Cortex of kidney (tissue), 1 donor: ENCODE measurements at places on chromosomes 3 and 15.
A peak's percentile ranks its signal among the peaks of the same experiment; 100 is the strongest.

DNA sequence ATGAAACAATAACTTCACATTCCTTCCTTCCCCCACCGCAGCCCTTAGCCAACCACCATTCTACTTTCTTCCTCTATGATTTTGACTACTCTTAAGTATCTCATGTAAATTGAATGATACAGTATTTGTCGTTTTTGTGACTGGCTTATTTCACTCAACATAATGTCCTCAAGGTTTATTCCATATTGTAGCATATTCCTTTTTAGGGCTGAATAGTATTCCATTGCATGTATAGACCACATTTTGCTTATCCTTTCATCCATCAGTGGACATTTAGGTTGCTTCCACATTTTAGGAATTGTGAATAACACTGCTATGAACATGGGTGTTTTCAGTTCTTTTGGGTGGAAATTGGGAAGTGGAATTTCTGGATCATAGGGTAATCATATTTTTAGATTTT lies 106.1 kb downstream of the THSD4 start:
- no peak for DNase-seq

DNA sequence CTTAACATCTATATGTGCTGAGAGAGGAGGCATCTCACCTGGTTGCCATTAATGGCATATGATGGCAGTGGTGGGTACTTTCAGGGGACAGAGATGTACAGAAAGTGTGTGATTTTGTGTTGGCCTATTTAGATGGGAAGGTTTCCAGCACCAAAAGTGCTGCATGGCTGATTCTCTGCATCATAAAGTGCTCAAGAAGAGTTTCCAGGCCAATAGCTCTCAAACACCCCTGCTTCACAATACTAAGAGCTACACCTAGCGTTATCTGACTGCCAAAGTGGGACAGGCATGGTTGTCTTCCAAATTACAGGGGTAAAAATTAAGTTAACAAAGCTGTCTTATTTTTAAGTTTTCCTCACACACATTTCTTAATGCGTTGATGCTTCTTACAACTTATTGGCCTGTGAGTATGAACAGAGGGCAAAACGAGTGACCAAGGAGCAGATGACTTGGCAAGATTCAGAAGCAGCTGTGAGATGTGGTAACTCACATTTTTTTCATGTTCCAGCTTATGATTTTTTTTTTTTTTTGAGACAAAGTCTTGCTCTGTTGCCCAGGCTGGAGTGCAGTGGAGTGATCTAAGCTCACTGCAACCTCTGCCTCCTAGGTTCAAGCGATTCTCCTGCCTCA lies 41.4 kb upstream of the VEPH1 start:
- no peak for DNase-seq

DNA sequence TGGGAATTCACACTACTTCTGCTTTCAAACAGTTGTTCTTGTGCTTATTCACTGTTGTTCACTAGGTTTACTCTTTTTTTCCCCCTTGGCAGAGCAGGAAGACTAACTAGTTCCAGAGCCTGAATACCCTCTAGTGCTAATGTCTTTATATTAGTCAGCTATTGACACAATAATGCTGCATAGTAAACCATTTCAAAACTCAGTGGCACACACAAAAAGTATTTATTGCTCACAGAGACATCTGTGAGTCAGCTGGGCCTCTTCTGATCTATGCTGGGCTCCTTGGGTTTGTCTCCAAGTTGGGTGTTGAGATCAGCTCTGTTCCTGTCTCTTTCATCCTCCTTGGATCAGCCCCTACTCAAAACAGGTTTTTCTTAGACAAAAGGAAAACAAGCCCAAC lies 51.1 kb downstream of the RSRC1 start:
- no peak for DNase-seq

DNA sequence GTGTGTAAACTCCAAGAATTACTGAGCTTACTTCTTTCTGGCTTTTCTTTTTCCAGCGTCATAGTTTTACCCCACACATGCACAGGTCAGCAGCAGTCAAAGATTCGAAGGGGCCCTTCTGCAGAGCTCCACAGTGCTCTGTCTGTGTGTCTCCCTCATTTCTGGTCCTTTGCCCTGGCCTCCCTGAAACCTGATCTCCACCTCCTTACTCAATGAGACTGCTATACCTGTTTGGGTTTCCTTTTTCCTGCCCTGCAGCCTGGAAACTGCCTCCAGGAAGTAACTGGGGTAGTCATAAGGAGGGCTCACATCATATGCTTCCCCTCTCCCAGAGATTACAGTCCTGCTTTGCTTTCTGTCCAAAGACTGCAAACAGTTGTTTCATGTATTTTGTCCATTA lies 82.8 kb upstream of the TNIK start:
- no peak for DNase-seq

- no peak for DNase-seq
Observed at GRCh38 chr3:120452816-120453215, 2.0 kb upstream of the FSTL1 start.

GRCh38 chr3:183185696-183186095 lies 23.2 kb upstream of the LAMP3 start:
- no peak for DNase-seq

DNA sequence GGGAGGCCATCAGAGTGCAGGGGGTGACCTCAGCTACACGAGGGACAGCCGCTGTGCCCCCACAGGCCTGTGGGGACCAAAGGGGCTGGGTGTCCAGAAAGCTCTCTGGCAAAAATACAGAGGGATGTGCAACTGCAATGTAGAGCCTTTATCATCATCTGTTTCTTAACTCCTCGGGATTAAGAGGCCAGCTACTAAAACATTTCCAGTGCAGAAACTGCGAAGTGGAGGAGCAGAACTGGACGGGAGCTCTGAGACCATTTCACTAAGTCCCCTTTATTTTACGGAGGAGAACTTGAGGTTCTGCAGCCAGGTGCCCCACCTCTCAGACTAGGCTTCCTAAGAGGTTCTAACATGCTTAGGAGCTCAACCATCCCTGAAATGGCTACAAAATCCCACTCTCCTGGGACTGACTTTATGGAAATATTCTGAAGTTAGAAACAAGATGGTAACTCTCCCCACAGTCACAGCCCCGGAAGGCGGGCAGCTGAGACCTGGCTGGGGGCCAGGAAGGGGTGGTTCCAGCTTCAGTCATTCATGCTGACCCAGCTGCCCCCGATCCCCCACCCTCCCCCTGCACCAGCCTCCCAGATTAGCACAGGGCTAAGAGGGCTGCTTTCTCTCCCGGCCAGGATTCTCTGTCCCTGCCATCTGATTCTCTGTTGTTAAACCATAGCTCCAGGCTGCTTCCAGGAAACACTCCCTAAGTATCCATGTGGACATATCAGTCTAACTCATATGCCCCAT lies 40.3 kb downstream of the UMPS start:
- no peak for DNase-seq

DNA sequence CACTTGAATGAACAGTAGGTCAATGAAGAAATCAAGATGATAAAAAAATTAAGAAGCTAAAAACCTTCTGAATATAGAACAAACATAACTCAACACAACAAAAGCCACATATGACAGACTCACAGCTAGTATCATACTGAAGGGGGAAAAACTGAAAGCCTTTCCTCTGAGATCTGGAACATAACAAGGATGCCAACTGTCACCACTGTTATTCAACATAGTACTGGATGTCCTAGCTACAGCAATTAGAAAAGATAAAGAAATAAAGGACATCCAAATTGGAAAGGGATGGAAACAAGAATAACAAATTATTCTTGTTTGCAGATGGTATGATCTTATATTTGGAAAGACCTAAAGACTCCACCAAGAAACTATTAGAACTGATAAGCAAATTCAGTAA lies 60.8 kb downstream of the ILDR1 start:
- no peak for DNase-seq

GRCh38 chr15:62136911-62137865 lies 27.9 kb downstream of the C2CD4B start:
- no peak for DNase-seq

DNA sequence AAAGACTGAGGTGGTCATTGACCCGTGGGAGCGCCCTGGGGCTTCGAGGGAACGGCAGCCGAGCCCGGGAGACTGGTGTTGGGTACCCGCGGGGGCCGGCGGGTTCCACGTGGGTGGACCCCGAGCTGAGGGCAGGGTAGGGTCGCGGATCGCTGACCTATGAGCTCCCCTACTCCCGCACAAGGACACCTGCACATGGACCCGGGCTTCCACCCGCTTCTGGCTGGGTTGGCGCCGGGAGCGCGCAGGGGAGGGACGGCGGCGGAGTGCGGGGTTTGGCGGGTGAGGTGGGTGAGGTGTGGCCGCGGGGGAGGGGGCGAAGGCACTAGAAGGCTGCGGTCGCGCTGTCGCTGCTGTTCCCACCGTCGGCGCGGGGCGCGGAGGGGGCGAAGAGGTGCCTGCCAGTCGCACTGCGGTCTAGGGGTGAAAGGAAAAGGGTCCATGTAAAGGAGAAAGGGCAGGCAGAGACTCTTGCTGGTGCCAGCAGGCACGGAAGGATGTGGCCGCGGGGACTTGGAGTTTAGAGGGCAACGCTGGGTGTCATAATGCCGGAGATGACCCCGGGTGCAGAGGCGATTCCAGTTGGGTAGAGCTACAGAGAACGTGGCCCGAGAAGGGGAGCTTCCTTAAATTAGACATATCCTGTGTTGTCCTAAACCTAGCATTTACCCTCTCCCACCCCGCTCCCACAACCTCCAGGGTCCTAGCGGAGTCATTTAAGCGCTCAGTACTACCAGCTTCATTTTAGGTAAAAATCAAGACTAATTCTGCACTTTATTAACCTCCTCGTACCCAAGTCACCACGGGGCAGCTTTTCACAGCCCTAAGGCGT lies 245.9 kb upstream of the TOPAZ1 start:
- DNase-seq, result no peak

DNA sequence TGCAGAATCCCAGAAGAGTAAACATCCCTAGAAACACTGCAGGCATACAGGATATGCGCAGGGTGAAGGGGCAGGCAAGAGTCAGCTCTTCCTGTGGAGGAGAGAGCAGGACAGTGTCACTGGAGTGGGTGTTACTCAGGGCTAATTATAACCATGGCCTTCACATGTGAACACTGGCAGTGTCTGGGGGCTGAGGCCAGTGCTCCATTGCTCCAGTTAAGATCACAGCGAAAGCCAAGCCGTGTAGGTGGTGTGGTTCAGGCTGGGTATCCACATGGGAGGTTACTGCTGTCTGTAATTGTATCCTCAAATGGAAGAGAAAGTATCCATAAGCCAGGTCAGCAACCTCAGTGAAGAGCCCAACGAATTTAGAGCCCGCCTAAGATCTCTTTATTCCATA lies 84.6 kb downstream of the MESD start:
- DNase-seq, result no peak

GRCh38 chr3:56137415-56137814 lies 330.9 kb downstream of the ERC2 start:
- no peak for DNase-seq

- DNase-seq, result no peak
Observed at GRCh38 chr3:103337179-103337845, 902.5 kb downstream of the ZPLD1 start.

GRCh38 chr3:38108649-38109579 lies 28.0 kb downstream of the ACAA1 start:
- DNase-seq, result no peak

GRCh38 chr15:51121118-51121517 lies 26.4 kb upstream of the TNFAIP8L3 start:
- DNase-seq, result no peak

- no peak for DNase-seq
Observed at GRCh38 chr3:190811775-190812480, 50.6 kb downstream of the GMNC start.

GRCh38 chr3:117631781-117632180 lies 922.2 kb downstream of the TUSC7 start:
- DNase-seq, result no peak

- DNase-seq, result no peak
Observed at GRCh38 chr3:22117751-22118346, 366.8 kb upstream of the ZNF385D start.

- no peak for DNase-seq
Observed at GRCh38 chr15:92614301-92614700, 41.3 kb downstream of the FAM174B start.

DNA sequence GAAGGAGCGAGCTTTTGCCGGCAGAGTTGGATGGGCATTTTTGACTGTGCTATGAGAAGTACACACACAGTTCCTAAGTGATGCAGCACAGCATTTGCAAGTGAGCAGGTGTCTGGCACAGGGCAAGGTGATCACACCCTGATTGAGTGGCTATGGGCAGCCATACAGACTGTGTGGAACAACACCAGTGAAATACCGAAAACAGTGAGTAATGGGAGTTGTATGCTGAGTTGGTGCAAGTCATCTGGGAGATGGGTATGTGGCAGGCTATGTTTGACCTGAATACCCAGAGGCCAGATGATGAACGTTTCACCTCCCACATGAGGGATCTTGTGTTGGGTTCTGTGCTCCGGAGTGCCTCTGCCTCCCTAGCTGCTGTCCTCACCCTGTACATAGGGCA lies 53.5 kb upstream of the TIPARP start:
- DNase-seq, result no peak

- DNase-seq, result no peak
Observed at GRCh38 chr3:51333021-51333420, 52.1 kb upstream of the MANF start.

GRCh38 chr3:88641033-88641604 lies 466.3 kb upstream of the EPHA3 start:
- DNase-seq, result no peak

DNA sequence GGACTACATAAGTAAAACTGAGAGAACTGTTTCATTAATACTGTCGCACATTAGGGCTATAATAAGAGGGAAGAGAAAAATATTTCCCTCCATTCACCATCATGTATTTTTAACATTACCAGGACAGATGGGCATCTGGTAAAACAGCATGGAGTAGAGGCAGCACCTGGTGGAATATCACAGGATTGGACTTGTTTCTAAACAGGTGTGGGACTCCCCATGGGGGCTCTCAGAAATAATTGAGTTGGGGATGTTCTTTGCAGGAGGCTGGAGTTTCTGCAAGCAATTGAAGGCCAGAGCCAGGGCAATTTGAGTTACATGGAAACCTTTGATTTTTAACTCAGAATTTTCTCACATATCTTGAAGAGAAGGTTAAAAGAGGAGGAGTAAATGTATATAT lies 8.4 kb upstream of the MINDY2 start:
- no peak for DNase-seq

DNA sequence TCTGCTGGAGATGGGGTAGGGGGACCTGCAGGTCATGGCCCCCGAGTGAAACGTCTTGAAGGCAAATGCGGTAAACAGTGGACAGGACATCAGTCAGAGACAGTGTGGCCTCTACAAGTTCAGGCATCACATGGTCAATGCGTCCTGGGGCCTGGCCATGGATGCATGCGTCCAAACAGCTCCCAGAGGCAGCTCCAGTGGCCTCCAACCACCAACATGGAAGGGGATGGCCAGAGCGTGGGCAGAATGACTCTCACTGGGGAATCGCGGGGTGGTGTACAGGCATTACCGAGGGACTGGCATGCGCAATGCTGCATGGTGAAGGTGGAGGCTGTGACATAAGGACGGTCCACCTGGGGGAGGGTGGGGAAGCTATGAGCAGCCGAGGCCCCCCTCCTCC lies 35.6 kb upstream of the IQSEC1 start:
- no peak for DNase-seq

GRCh38 chr15:75123395-75123794 lies 78.3 kb upstream of the C15orf39 start:
- DNase-seq, result no peak

GRCh38 chr3:56683122-56683817 lies at the start of gene TASOR:
TSS of gene TASOR (minus strand) at chr3:56683265. CDS start at chr3:56683006, 259 bp downstream.
- DNase-seq, result peak; percentile 45
